Stimulated activated CD8-positive, alpha-beta memory T cell treated with anti-CD3 and anti-CD28 coated beads, Interleukin-15, amount 100 ng/mL, for 24 hours (primary cell): ENCODE measurements at places on chromosomes 7 and 10.

DNA sequence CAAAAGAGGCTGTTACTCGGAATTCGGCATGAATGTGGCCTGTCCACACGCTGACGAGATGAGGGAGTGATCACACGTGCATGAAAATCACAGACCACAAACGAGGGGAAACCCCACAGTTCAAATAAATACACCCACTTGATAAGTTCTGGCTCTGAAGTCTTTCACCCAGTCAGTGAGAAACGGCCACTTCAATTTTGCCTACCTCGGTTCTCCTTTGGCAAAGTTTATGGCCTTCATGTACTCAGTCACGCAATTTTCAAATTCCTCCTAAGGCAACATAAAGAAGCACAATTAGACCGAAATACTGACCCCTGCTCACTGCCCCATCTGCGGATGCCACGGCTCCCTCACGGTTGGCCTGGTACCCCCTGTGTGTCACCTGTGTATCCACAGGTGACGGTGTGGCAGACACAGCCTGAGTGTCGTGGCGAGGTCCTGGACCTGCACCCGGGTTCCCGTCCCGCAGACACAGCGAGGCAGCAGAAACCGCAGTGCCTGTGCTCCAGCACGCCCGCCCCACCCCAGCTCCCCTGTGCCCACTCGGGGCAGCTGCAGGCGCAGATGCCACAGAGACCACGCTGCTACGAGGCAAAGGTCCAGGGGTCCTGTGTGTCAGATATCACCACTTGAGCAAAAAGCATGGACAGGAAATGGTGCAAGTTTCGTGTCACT lies 1.4 kb downstream of the CFAP46 start:
- no peak for DNase-seq

GRCh38 chr10:97876402-97876801 lies 26.8 kb downstream of the GOLGA7B start:
- DNase-seq, result no peak

DNA sequence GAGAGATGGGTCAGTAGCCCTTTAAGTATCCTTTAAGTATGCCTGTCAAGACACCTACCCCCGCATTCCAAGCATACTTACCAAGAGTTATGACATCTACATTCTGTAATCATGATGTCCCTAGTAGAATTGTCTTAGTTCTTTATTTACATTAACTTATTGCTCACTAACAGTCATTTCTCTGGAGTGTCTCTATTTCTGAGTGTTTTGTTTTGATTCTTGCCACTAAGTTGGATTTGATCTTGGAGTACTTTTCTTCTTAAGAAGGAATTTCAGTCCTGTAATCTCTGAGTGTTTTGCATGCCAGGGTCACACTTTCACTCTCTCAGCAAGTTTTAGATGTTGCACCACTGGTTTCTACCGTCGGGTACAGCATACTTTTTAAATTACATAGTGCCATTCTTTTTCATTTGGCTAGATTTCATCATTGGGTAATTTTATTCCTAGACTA lies 1053.9 kb downstream of the KCNMA1 start:
- no peak for DNase-seq

DNA sequence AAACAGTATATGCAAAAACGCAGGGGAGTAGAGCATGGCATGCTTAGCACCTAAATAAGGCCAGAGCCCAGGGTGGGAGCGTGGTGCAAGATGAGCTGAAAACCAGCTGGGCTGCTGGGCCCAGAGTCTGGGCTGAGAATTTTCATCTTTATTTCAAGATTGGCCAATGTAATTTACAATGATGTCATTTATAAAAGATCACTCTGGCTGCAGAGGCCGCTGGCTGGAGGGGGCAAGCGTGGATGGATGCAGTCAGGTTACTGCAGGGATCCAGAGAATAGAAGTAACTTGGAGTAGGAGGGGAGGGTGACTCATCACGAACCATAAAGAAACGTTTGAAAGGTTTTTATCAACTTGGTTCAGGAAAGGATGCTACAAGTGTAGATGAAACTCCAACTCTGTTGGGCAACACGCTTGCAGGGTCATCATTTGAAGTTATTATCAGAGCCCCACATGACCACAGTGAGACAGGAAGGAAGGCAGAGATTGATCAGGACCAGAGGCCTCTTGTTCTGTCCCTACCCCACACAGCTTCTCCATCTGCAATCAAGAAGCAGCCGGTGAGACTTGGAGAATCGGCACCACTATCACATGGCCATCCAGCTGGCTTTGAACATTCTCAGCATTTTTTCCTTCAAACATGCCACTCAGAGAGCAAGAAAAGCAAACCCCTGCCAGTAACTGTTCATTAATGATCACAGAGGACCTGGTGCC lies 49.2 kb downstream of the ODAD2 start:
- DNase-seq, result no peak

DNA sequence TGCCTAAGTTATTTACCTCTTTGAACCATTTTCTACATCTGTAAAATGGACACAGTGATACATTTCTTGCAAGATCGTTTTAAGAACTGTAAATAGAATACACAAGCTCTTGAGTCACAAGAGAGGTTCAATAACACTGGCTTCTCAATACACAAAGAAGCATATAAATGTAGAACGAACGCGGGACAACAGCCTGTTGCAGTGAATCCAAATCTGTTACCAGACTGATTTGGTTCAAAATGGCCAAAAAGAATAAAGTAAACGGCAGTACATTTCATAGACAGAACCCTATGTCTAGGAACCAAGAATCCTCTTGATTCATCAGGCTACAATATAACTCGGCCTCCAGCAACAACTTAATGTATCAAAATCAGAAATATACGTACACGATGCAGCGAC lies 701 bp downstream of the MTPAP start:
- no peak for DNase-seq

GRCh38 chr7:17844022-17844421 lies 96.3 kb downstream of the SNX13 start:
- no peak for DNase-seq

- no peak for DNase-seq
Measured at GRCh38 chr7:30595436-30596013, 847 bp downstream of the GARS1 start.

- no peak for DNase-seq
Measured at GRCh38 chr7:44637788-44638594, 31.6 kb downstream of the OGDH start.

DNA sequence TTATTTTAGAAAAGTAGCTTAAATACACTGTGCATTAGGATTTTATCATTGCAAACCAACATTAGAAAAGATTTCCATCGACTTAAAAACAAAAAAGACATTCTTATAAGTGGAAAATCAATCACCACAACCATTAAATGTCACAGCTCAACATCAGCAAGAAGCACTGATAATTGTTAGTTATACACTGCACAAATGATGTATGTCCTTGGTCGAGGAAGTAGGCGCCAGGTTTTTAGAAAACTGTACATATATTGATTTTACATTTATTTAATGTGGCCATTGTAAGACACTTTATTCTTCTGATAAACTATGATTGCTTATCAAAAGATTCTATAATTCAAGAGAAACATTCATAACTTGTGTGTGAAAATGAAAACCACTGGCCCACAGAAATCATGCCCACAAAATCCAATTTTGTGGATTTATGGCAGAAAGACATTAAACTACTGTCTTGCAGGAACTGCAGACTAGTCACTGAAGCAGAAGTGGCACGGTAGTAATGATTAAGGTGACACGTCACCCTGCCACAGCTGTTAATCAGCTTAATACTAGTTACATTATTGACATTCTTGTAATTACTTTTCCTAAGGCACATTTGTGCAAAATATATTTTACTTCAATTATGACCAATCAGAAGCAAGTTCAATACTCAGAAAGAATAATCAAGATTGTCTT lies 79.4 kb downstream of the VPS41 start:
- DNase-seq, result no peak

- DNase-seq, result no peak
Measured at GRCh38 chr10:99917963-99918825, 91.6 kb downstream of the DNMBP start.

- DNase-seq, result no peak
Measured at GRCh38 chr10:113982769-113983168, 60.9 kb upstream of the ADRB1 start.

DNA sequence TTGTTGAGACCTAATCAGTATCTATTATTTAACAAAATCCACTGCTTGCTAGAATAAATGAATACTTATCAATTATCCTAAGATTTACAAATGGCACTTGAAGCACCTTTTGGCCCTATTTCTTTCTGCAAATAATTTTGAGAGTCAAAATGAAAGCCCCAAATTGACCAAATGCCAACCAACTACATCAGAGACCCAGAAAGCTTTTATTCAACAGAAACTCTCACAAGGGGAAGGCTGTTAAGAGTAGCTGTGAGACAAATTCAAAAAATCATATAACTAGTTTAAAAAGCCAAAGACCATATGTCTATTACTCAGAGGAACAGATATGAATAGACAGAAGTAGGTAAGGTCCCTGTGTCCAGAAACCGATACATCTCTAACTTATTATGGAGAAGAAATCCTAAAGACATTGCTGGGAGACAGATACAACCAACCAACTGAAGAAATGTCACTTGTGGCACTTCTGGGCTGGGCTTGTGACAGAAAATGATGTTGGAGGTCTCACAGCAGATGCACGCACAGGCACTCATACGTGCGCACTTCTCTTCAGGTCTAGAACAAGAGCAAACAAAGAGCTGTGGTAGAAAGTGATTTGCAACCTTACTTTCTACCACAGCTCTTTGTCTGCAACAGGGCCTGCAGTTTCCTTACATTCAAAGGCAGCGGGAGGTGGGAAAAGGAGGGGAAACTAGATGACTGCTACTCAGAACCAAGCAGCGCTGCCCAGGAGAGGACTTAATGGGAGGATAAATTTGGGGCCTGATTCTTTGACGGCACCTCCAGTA lies 58.6 kb upstream of the KCNIP2 start:
- no peak for DNase-seq

GRCh38 chr10:113291413-113291812 lies 261.4 kb upstream of the HABP2 start:
- DNase-seq, result no peak

GRCh38 chr10:76973091-76974016 lies 664.3 kb downstream of the KCNMA1 start:
- DNase-seq, result no peak
